ENCODE measurements at places on chromosomes 4 and X. TPM values are rescaled to one million over a fixed set of nuclear protein-coding genes. Genes with fewer than 3 reads are reported as not detected.

DNA sequence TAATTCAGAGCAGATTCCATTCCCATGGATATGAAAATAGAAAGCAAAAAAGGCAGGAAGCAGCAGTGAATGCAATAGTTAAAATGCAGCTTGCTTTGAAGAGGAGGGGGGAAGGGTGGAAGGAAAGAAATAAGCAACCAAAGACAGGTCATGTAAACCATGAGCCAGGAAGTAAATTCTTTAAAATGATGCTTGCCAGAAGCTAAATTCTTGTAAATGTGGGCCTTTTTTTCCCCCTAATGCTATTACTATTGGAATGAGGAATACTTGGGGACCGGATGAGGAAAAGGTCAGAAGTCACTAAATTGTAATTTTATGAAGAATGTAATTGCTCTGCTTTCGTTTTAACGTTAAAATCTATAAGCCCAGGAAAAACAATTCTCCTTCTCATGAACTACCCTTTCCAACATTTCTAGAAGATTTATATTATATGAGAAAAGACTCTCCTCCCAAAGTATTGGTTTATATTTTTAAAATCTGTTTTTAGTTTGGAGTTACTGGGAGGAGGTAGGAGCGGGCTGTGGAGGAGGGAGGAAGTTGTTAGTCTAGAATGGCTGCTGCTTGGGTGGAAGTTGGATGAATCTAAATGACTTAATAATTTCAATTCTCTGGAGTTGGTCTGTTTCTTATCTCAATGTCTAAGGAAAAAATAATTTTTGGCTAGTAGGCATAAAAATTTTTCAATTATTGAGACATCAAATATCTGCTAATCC, 77.6 kb upstream of the PCDH18 start:
- no peak for DNase-seq

- no peak for DNase-seq
Measured at GRCh38 chr4:24795666-24796381, 451 bp downstream of the SOD3 start.

- DNase-seq, result no peak
Measured at GRCh38 chr4:131137196-131137595, 2011.9 kb upstream of the PCDH10 start.

DNA sequence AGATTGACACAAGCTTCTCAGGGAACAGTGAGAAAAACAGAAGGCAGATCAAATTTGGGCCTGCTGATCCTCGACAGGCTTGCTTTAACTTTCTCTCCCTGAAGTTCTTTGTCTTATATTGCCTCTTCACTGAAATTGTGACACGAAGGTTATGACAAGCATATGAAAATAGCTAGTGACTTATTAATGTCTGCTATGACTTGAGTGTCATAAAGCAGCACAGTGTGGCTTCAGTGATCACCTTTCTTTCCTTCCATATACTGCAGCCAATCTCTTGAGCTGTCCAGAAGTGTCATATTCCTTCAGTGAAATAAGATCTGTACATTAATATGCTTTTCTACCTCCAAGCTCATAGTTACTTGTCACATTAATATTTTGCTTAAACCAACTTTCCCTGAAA, 870.2 kb downstream of the C4orf33 start:
- DNase-seq, result no peak

- DNase-seq, result no peak
Measured at GRCh38 chr4:15417233-15417660, 10.6 kb upstream of the C1QTNF7 start.

DNA sequence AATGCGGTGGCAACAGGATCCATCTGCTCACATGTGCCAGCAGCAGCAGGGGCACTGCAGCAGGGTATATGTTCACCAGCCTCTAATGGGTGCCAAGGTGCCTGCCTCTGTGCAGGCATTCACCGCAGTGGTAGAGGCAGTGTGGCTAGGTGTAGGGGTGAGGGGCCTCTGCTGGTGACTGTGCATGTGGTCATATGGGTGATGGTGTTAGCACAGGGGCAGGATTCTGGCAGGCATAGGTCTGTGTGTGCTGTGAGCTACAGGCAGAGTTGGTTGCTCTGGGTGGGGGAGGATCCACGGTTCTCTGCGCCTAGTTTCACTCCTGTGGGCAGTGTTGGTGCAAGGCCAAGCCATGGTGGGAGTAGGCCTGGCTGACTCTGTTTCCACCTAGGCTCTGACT, 566.5 kb upstream of the GNPDA2 start:
- DNase-seq, result no peak

GRCh38 chrX:39559229-39559628, 538.5 kb downstream of the BCOR start:
- DNase-seq, result no peak

GRCh38 chrX:73977542-73978169, 326.3 kb upstream of the ZCCHC13 start:
- DNase-seq, result no peak

- DNase-seq, result no peak
Measured at GRCh38 chr4:57426779-57427395, 316.7 kb upstream of the IGFBP7 start.

- DNase-seq, result no peak
Measured at GRCh38 chr4:128983771-128984485, 109.4 kb downstream of the SCLT1 start.

GRCh38 chr4:106165351-106166010, 150.5 kb downstream of the TBCK start:
- DNase-seq, result no peak

- no peak for DNase-seq
Measured at GRCh38 chr4:171629737-171630136, 183.5 kb upstream of the GALNTL6 start.

GRCh38 chrX:100928660-100929613, at the start of gene XKRX:
Gene XKRX (minus strand): TSS chrX:100928917. CDS start chrX:100928304, 613 bp downstream.
- peak; percentile 31 for DNase-seq

DNA sequence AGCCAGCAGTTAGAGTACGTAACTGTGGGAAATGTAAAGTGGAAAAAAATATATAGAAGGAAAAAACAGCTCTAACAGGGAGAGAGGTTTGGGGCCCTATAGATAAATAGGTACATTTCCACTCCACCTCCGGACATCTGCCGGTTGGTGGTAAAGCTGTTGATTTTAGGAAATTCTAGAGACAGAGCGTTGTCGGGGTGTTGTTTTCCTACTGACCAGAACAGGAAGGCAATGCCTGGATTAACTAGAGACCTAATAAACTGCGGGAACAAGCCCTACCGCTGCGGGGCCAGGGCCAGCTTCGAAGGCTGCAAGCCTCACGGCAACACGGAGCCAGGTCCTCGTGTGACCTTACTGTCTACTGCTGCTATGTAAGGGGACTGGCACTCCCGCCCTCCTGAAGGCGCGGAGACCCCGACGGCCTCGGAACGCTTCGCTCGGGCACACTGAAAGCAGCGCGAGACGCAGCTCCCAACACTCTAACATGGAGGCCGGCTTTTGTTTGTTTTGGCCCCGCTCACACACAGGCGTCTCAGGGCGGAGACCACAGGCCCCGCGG, 702 bp upstream of the CDKN2AIP start:
- no peak for DNase-seq

GRCh38 chr4:143700416-143701352, at the start of gene FREM3:
Gene FREM3 (minus strand): TSS chr4:143700675. CDS start chr4:143700675, 0 bp downstream.
- no peak for DNase-seq

DNA sequence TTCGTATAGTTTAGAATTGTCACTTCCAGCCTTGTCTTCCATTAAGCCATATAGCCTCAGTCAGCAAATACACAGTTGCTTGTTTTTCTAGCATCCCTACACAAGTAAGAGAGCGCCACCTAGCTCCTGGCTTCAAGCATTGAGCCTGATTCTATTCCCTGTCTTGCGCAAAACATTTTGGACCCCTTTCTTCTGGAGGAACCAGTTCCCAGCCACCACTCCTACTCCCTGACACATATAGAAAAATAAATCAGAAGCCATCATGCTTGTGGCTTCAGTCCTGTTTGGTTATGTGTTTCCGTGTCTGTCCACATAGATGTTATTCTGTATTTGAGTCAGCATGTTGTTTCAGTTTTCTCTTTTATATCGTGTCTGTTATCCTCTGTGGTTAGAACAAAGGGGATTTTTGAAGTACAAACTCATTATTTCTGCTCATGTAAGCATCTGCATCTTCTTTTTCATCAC, 59.9 kb downstream of the GK start:
- DNase-seq, result no peak

GRCh38 chr4:128735714-128736113, 73.8 kb upstream of the JADE1 start:
- no peak for DNase-seq

GRCh38 chrX:46218373-46218772, 326.8 kb downstream of the ZNF674 start:
- DNase-seq, result no peak

GRCh38 chrX:69555481-69556041, 51.4 kb downstream of the NALF2 start:
- DNase-seq, result no peak

- DNase-seq, result no peak
Measured at GRCh38 chr4:2219233-2219760, 22.6 kb downstream of the HAUS3 start.

DNA sequence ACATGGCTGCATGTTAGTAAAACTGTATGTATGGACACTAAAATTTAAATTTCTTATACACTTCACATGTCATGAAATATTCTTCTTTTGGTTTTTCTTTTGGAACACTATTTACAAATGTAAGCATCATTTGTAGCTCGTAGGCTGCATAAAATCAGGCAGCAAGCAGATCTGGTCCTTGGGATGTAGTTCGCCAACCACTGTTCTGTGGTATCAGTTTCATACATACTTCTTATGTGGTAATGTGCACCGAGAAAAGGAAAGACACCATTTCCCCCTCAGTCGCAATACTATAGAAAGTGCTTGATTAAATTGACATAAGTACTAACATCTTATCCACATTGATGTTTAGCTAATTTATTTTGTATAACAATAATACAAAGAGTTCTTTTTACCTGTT, 274.4 kb upstream of the VCX start:
- DNase-seq, result no peak

DNA sequence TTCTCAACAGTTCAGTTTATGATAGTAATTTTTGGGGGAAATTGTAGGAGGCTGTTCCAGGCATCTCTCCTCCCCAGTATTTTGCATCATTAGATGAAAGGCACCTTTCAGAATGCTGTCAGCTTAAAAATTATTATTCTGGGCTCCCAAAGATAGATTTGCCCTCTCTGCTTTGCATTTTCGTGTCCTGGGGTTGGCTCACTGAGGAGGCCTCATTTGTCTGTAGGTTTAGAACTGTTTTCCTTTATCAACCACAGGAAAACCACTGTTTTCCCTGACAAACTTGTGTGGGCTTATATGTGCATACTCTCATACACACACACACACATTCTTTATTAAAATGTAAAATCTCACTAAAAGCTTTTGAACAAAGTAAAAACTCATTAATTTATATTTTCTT, 197.2 kb upstream of the VCX3A start:
- no peak for DNase-seq

GRCh38 chr4:118962540-118962939, 73.9 kb downstream of the SYNPO2 start:
- no peak for DNase-seq

- DNase-seq, result no peak
Measured at GRCh38 chr4:109184491-109184961, 117.9 kb downstream of the COL25A1 start.

GRCh38 chrX:15804563-15804962, 14.3 kb downstream of the ZRSR2 start:
- no peak for DNase-seq

DNA sequence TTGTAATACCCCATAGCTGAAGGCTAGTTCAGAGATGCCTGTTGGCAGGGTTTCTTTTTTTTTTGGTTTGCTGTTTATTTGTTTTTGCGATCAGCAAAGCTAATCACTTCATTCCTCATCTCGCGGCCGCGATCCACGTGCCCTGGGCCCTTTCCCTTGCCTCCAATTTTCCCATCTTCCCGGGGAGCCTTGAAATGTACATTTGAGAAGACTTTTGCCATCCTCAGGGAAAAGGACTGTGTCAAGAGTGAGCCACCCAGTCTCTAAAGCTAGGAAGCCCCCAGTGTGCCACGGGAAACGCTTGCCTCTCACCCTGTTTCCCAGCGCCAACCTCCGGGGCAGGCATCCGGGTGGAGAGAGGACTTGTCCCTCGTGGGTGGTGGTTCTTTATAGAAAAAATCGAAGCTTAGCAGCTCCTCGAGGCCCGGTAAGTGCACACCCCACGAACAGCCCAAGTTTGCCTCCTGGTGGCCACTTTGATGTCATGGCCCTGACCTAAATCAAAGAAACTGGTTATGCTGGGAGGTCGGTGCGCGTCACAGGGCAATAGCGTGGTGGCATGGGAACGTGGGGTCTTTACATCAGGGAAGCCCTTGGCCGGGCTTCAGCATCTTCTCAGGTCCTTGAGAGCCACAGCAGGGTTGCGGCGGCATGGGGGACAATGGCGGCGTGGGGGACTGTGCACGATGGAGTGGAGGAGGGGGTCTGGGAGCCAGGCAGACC, 42.0 kb downstream of the MAP7D3 start:
- no peak for DNase-seq

GRCh38 chrX:20499763-20500162, 233.1 kb upstream of the RPS6KA3 start:
- DNase-seq, result no peak

GRCh38 chrX:121160987-121161386, 113.6 kb downstream of the GLUD2 start:
- no peak for DNase-seq

- no peak for DNase-seq
Measured at GRCh38 chr4:140037353-140038030, 116.5 kb downstream of the MAML3 start.

GRCh38 chr4:172997856-172998255, 170.8 kb upstream of the GALNT7 start:
- no peak for DNase-seq

DNA sequence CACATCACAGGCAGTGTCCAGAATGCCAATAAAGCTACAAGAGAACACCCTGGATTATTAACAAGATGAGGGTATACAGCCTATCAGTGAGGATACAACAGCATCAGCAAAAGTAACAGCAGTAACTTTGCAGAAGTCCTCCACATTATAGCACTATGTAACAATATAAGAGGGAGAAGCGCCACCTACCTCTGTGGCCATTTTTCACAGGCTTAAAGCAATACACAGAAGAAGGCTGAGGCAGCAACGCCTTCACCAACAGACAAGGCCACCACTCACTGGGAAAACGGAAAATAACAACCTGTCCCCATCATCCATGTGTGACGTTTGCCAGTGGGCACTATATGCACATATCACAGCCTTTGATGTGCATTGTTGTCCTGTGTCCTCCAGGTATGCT, 12.5 kb downstream of the RTL8B start:
- no peak for DNase-seq

GRCh38 chr4:87092389-87093141, 127.9 kb downstream of the KLHL8 start:
- DNase-seq, result peak; percentile 80

AKAP14 gene
- not detected for total RNA-seq

HSD17B13 gene
- 1.6 TPM for total RNA-seq

AFM gene
- not detected for total RNA-seq

BMPR1B gene
- 2.0 TPM for total RNA-seq

HAUS7 gene
- total RNA-seq, result 19.0 TPM

CCNG2 gene
- total RNA-seq, result 107 TPM

MXRA5 gene
- total RNA-seq, result 2.9 TPM

MAEA gene
- 76.7 TPM for total RNA-seq

SEPTIN11 gene
- total RNA-seq, result 362 TPM

GAGE12F gene
- not detected for total RNA-seq

RHOXF2 gene
- total RNA-seq, result not detected

VCX2 gene
- total RNA-seq, result not detected

TEC gene
- total RNA-seq, result 5.4 TPM

ZCCHC12 gene
- not detected for total RNA-seq

GABRB1 gene
- not detected for total RNA-seq

RTL5 gene
- 3.3 TPM for total RNA-seq

TIGD4 gene
- 0.66 TPM for total RNA-seq

ALAS2 gene
- 1.1 TPM for total RNA-seq

CFAP99 gene
- not detected for total RNA-seq

VCX gene
- not detected for total RNA-seq

SMIM31 gene
- total RNA-seq, result 0.66 TPM

MUC7 gene
- not detected for total RNA-seq

Data from breast epithelium (tissue), 4 donors.